SJSA1 (cell line): ENCODE measurements at places on chromosomes 16 and 17. TPM values are rescaled to one million over a fixed set of nuclear protein-coding genes. Genes with fewer than 3 reads are reported as not detected.

The GABARAP gene
- total RNA-seq: 139 and 146 TPM in 2 replicates

The ABCA9 gene
- not detected in 2 replicates for total RNA-seq

The BFAR gene
- total RNA-seq: 61.7 and 83.0 TPM in 2 replicates

The ADAMTS18 gene
- not detected in 2 replicates for total RNA-seq

The AXIN1 gene
- total RNA-seq: 18.5 and 26.4 TPM in 2 replicates

The TMEM88 gene
- not detected in 2 replicates for total RNA-seq

The KRTAP3-1 gene
- not detected in 2 replicates for total RNA-seq

The CES4A gene
- not detected in 2 replicates for total RNA-seq

The OTOA gene
- total RNA-seq: not detected in 2 replicates

The CIITA gene
- total RNA-seq: 0.08 TPM in 1 of 2 replicates, not detected in the other

The SMPD3 gene
- 1.3 TPM in 1 of 2 replicates, not detected in the other for total RNA-seq

The EFNB3 gene
- not detected in 2 replicates for total RNA-seq

The AMFR gene
- total RNA-seq: 197 and 258 TPM in 2 replicates

The TNFRSF17 gene
- total RNA-seq: not detected in 2 replicates

The CPNE7 gene
- total RNA-seq: 0.84 TPM in 1 of 2 replicates, not detected in the other

The SCN4A gene
- not detected in 2 replicates for total RNA-seq

The RNU2-1 gene
- total RNA-seq: not detected in 2 replicates

The SMTNL2 gene
- total RNA-seq: not detected in 2 replicates

The SERPINF2 gene
- total RNA-seq: not detected in 2 replicates

The CRHR1 gene
- total RNA-seq: not detected in 2 replicates

The CHST4 gene
- not detected in 2 replicates for total RNA-seq

The MLX gene
- total RNA-seq: 20.1 and 35.0 TPM in 2 replicates

The RAB40B gene
- 11.2 and 30.9 TPM in 2 replicates for total RNA-seq

The PYY gene
- not detected in 2 replicates for total RNA-seq

The HIGD1B gene
- not detected in 2 replicates for total RNA-seq

The SPATA32 gene
- not detected in 2 replicates for total RNA-seq
